AG04450 (cell line): ENCODE measurements at places on chromosomes 11 and 22.

GRCh38 chr22:19517919-19518611 is 6.1 kb downstream of the CLDN5 start:
- DNase-seq: no peak

DNA sequence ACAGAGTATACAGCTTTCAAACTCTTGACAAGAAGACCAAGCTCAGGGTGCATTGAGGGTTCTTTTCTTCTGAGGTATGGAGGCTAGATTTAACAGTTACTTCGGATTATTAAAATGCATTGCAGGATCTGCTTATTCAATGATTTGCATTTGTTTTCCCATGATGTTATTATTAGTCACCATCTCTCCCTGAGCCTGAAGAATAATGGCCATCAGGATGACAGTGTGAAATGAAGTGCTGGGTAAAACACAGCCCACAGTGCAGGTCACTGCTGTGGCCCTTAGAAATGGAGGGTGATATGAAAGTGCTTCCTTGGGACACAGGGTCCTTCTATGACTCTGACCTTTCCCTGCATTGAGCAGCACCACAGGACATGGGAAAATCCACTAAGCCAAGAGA is 40.0 kb downstream of the TECTA start:
- DNase-seq: no peak

GRCh38 chr11:16612566-16613261 is 125.7 kb upstream of the C11orf58 start:
- DNase-seq: no peak

DNA sequence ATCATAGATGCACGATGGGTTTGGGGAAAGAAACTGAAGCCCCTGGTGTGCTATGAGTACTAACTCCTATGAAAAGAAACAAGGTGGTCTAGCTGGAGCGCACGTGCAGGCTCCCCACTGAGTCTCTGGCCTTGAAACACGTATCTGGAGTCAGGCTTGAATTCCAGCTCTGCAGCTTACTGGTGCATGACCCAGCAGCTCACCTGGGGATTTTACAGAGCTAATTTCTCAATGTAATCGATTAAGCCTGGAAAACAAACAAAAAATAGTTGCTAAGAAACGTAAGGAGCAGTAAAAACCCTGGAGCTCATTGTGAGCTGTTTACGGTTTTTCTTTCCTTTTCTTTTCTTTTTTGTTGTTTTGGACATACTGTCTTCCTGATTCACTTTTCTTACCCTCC is 12.3 kb downstream of the KCNJ1 start:
- DNase-seq: no peak

GRCh38 chr11:45444796-45445195 is 158.7 kb upstream of the SYT13 start:
- DNase-seq: no peak
